ENCODE measurements at places on chromosomes 12 and 14. TPM values are rescaled to one million over a fixed set of nuclear protein-coding genes. Genes with fewer than 3 reads are reported as not detected.

- H3K4me1 ChIP-seq, result peaks cover 16% of the 10 kb centered on the region
- no peak overlapping the region for H3K4me3 ChIP-seq
- DNase-seq, result no peak
- H3K27ac ChIP-seq, result no peak overlapping the region
Observed at GRCh38 chr14:22952418-22952817, 4.5 kb downstream of the HAUS4 start.

Gene RERGL
- total RNA-seq, result not detected

GRCh38 chr14:93525696-93526451 is 95.1 kb downstream of the UNC79 start:
- H3K4me1 ChIP-seq, result no peaks in the 10 kb centered on the region
- no peaks in the 10 kb centered on the region for H3K27me3 ChIP-seq
- no peak overlapping the region for H3K4me3 ChIP-seq
- DNase-seq, result no peak
- no peaks in the 10 kb centered on the region for H3K36me3 ChIP-seq

GRCh38 chr12:15721316-15722115 is 67.7 kb downstream of the EPS8 start:
- peaks cover 8% of the 10 kb centered on the region for H3K4me1 ChIP-seq
- H3K27ac ChIP-seq, result no peak overlapping the region
- no peaks in the 10 kb centered on the region for H3K27me3 ChIP-seq
- no peak for DNase-seq
- H3K36me3 ChIP-seq, result no peaks in the 10 kb centered on the region

DNA sequence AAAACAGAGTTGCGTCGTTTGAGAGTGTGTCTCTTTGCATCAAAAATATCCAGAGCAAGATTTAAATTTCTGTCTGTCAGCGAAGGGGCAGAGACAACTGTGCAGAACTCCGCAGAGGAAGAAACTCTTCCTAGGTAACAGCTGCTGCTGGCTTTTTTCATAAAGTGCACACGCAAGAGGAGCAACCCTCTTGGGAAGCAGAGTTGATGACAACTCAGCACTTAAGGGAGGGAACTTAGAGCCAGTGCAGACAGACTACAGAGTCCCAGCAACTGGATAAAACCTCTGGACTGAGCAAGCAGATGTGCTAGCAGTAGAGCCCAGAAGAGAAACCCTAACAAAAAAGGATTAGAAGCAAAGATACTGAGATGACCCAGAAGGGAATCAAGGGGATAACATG is 337.1 kb downstream of the PCNX1 start:
- H3K27ac ChIP-seq, result no peak overlapping the region
- H3K4me3 ChIP-seq, result no peak overlapping the region
- H3K36me3 ChIP-seq, result no peaks in the 10 kb centered on the region
- no peaks in the 10 kb centered on the region for H3K27me3 ChIP-seq

Gene SMCO2
- not detected for total RNA-seq

Gene IAPP
- total RNA-seq, result not detected

DNA sequence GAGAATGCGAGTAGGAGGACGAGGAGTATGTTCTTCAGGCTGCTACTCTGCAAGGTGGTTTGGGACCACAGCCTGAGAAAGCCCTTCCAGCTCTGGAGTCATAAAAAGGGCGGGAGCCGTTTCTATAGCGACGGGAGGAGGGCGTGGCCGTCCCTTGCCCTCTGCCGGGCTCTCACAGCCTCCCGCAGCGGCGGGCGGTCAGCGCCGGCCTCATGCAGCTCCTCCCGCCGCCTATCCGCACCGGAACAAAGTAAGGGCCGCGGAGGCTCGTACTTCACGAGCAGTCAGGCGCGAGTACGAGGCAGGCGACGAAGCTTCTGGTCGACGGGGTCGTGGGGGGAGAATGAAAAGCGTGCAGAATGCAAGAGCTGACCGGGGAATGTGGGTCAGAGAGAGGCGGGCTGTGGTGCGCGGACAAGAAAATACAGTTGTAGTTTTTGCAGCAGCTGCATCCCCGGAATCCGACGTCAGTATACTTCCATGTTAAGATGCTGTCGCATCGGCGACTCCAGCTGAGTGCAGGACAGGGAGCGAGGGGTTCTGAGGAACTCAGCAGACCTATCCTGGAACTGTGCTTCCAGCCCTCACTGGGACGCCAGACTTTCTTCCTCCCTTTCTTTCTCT is at the start of gene DYRK4:
Gene DYRK4, plus strand, starts transcription at position 175 of the 624 bp plus-strand sequence. Its CDS starts 38 bp downstream, at position 213.
- peak within 1 kb of the TSS; percentile 34 for H3K4me3 ChIP-seq
- no peaks in the 10 kb centered on the region for H3K27me3 ChIP-seq
- H3K36me3 ChIP-seq, result no peaks in the 10 kb centered on the region
- no peak within 1 kb of the TSS for H3K27ac ChIP-seq
- peaks cover 7% of the 10 kb centered on the region for H3K4me1 ChIP-seq

DNA sequence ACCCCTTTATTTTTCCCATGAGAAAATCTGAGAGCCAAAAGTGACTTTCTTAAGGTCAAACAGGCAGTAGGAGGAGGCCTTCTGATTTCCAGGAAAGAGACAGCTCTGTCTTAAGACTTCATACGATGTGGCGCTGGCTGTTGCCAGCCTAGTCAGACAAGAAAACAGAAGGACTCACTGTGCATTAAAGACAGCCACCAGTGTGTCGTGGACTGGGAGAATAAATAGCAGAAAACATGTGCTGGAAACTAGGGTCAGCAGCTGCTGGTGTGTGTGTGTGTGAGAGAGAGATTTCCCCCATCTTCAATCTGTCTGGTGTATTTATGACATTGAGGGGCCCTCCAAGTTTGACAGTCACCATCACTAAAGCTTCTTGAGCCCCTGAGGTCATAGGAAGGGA is 708.6 kb upstream of the TMEM132C start:
- no peaks in the 10 kb centered on the region for H3K36me3 ChIP-seq
- no peaks in the 10 kb centered on the region for H3K27me3 ChIP-seq
- no peak for DNase-seq
- H3K4me3 ChIP-seq, result no peak overlapping the region
- H3K27ac ChIP-seq, result no peak overlapping the region

Gene LTBR
- total RNA-seq, result 313 TPM

DNA sequence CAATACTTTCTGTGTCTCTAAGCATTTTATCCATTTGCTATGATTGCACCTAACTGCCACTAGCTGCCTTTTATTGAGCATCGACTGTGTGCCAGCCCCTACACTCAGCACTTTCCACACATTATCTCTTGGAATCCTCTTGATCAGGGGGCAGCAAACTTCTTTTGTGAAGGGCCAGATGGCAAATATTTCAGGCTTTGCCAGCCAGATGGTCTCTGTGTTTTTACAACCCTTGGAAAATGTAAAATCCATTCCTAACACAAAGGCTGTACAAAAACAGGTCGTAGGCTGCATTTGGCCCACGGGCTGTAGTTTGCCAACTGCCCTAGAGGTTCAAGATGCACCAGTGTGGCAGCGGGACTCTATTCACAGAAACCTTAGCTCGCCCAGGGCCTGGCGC is 19.5 kb downstream of the FOXN4 start:
- H3K27ac ChIP-seq, result no peak overlapping the region
- no peaks in the 10 kb centered on the region for H3K27me3 ChIP-seq
- DNase-seq, result no peak
- H3K36me3 ChIP-seq, result no peaks in the 10 kb centered on the region
- no peaks in the 10 kb centered on the region for H3K4me1 ChIP-seq

Gene PMCH
- total RNA-seq, result not detected

GRCh38 chr14:100546051-100546443 is 41.2 kb downstream of the BEGAIN start:
- no peaks in the 10 kb centered on the region for H3K36me3 ChIP-seq
- peak overlapping the region; percentile 23 for H3K4me3 ChIP-seq

DNA sequence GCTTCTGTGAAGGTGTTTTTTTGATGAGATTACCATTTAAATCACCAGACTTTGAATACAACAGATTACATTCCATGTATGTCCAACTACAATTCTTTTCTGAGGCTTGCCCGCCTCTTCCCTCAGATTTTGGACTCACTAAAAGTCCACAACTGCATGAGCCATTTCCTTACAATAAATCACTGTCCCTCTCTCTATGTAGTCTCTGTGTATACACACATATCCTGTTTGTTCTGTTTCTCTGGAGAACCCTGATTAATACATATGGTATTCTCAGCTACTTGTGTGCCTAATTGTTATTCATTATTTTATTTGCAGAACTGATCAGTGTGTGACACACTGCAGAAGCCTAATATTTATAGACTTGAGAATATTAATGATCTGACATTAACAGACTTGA is 2.4 kb upstream of the MIPOL1 start:
- no peaks in the 10 kb centered on the region for H3K36me3 ChIP-seq
- no peaks in the 10 kb centered on the region for H3K27me3 ChIP-seq
- H3K4me3 ChIP-seq, result no peak overlapping the region

Gene XPOT
- 73.4 TPM for total RNA-seq

GRCh38 chr14:98175436-98175835 is 1096.6 kb downstream of the BCL11B start:
- no peaks in the 10 kb centered on the region for H3K36me3 ChIP-seq
- no peaks in the 10 kb centered on the region for H3K4me1 ChIP-seq
- H3K27me3 ChIP-seq, result no peaks in the 10 kb centered on the region
- peak overlapping the region; percentile 32 for H3K27ac ChIP-seq
- DNase-seq, result no peak
- no peak overlapping the region for H3K4me3 ChIP-seq

- H3K36me3 ChIP-seq, result no peaks in the 10 kb centered on the region
- no peaks in the 10 kb centered on the region for H3K4me1 ChIP-seq
- DNase-seq, result no peak
- no peak overlapping the region for H3K4me3 ChIP-seq
- no peaks in the 10 kb centered on the region for H3K27me3 ChIP-seq
Observed at GRCh38 chr12:75350413-75350812, 15.9 kb downstream of the GLIPR1L1 start.

Gene FAIM2
- total RNA-seq, result 3.4 TPM

Gene COQ6
- 42.0 TPM for total RNA-seq

DNA sequence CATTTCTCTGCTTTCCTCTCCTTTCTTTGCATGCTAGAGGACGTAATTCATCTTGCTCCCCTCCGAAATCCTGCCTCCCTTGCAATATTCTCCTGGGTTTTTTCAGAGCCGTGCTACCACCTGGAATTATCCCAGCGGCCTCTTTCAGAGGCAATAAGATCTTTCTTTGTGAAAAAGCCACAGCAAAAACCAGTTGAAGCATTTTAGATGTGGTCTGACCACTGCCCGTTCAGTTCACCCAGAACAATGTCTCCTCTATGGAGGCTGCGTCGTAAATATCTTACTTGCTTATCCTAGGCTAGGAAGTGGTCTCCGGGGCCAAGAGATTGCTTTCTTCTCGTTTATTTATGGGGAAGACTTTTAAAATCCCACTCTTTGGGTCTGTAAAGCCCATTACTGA is 85.8 kb downstream of the TBX5 start:
- DNase-seq, result no peak
- H3K36me3 ChIP-seq, result no peaks in the 10 kb centered on the region
- no peak overlapping the region for H3K4me3 ChIP-seq
- no peaks in the 10 kb centered on the region for H3K4me1 ChIP-seq
- no peak overlapping the region for H3K27ac ChIP-seq

Gene TBX5
- not detected for total RNA-seq

Gene WNT5B
- total RNA-seq, result 0.94 TPM

- no peaks in the 10 kb centered on the region for H3K27me3 ChIP-seq
- no peaks in the 10 kb centered on the region for H3K4me1 ChIP-seq
- no peaks in the 10 kb centered on the region for H3K36me3 ChIP-seq
Observed at GRCh38 chr14:102352213-102352612, 10.5 kb downstream of the CINP start.

DNA sequence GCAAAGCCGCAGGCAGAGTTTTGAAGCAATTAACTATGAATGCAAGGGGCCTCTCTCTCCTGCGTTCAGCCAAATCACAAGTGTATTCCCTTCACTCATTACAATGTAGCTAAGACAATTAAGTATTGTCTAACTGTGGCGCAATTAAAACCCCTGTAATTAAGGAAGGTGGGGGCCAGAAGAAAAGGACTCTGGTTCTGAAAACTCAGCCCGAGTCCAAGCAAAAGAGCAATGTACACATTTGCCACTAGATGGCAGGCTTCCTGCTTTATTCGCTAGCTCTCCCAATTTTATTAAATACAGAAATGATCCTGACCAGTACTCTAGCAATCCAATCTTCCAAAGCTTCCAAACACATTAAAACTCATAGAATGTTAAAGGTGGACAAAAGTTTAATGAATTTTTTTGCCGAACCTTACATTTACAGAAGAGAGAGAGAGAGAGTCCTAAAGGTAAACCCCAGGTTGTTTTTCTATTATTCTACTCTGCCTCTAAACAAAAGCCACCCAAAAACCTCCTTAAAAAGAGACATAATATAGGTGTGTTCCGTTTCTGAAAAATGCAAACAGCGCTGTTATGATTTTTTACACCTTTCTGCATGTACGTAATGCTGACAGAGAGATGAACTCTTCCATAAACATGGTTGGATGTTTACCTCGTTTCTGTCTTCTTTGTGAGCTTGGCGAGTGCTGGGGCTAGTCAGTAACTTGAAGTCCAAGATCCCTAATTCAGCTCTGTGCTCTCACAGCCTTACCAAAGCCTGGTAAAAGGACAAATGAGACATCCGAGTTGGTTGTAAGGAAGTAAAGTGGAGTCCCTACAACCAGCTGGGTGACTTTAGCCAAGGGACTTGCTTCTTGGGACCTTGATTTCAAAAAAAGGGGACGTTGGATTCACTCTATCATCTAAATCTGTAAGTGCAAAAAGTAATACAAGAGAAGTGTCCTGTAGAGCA is 50.9 kb upstream of the VASH1 start:
- H3K4me3 ChIP-seq, result no peak overlapping the region
- no peaks in the 10 kb centered on the region for H3K27me3 ChIP-seq
- no peak overlapping the region for H3K27ac ChIP-seq
- no peak for DNase-seq
- no peaks in the 10 kb centered on the region for H3K36me3 ChIP-seq
- no peaks in the 10 kb centered on the region for H3K4me1 ChIP-seq

- peaks cover 25% of the 10 kb centered on the region for H3K4me1 ChIP-seq
- H3K27ac ChIP-seq, result no peak overlapping the region
- no peaks in the 10 kb centered on the region for H3K27me3 ChIP-seq
- DNase-seq, result no peak
- H3K36me3 ChIP-seq, result no peaks in the 10 kb centered on the region
Observed at GRCh38 chr12:67275380-67275913, 6.3 kb downstream of the CAND1 start.

Gene RDH5
- total RNA-seq, result 47.0 TPM

- H3K27ac ChIP-seq, result no peak overlapping the region
- DNase-seq, result no peak
- no peaks in the 10 kb centered on the region for H3K4me1 ChIP-seq
- H3K27me3 ChIP-seq, result no peaks in the 10 kb centered on the region
Observed at GRCh38 chr12:90909069-90909770, 45.8 kb downstream of the CCER1 start.

Gene ZNF891
- total RNA-seq, result 3.3 TPM

DNA sequence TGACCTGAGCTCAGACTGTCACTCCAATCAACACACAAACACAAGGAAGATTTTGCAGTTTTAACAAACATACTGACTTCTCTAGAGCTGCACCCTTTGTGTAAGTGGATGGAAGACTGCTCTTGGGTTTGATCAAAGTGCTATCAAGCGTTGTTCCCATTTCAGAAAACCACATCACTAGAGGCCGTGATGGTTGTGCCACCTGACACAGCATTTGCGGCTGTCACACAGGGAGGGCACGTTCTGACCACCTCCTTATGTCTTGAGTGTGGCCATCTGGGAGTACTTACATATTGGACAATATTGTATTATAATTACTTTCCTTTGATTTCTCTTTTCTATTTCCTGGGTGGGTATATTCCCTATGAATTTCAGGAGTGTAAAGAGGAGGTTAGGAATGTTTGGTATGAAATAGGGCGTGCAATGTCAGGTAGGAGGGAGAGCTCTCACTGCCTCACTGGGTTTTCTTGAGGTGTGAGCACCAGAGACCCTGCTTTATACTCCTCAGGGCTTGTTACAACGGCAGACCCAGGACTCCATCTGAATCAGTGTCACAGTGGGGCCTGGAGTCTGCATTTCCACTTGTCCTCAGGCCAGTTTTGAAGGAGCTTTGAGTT is 74.3 kb downstream of the SYNE3 start:
- peaks cover 11% of the 10 kb centered on the region for H3K4me1 ChIP-seq
- no peaks in the 10 kb centered on the region for H3K27me3 ChIP-seq
- H3K4me3 ChIP-seq, result no peak overlapping the region

Gene WNT1
- total RNA-seq, result not detected

Data from Peyer's patch (tissue), 4 donors.